ENCODE measurements at places on chromosomes 5 and 9. TPM values are rescaled to one million over a fixed set of nuclear protein-coding genes. Genes with fewer than 3 reads are reported as not detected.

ABCA1 gene
- 26.6 TPM for total RNA-seq

GRCh38 chr9:99895510-99895909, 10.9 kb upstream of the STX17 start:
- no peak for DNase-seq

DNA sequence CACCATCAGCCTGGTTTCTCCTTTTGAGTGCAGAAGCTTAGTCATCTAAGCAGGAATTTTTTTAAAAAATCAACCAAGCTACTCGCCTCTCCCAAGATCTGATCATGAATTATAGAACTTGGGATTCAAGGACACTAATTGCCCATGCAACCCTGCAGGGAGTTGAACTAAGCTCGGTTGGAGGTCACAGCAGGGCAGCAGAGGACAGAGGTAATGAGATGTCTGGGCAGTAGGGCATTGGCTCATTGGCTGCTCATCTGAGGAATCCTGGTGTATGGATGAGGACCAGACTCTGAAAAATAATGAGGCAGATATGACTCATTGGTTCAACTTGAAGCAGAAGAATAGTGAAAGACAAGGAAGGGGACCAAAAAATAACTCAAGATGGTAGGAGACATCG, 111.8 kb upstream of the TLE1 start:
- no peak for DNase-seq

GRCh38 chr9:114465906-114466900, 39.1 kb downstream of the WHRN start:
- no peak for DNase-seq

GRCh38 chr5:167961731-167962130, 329.7 kb upstream of the WWC1 start:
- DNase-seq = no peak

- no peak for DNase-seq
Measured at GRCh38 chr5:1322955-1323802, 21.7 kb downstream of the CLPTM1L start.

FOXD4L5 gene
- 0.51 TPM for total RNA-seq

SLC1A3 gene
- total RNA-seq = 1.3 TPM

GRCh38 chr9:108074900-108075299, 585.3 kb upstream of the KLF4 start:
- DNase-seq = no peak

FCHO2 gene
- total RNA-seq = 22.5 TPM

DNA sequence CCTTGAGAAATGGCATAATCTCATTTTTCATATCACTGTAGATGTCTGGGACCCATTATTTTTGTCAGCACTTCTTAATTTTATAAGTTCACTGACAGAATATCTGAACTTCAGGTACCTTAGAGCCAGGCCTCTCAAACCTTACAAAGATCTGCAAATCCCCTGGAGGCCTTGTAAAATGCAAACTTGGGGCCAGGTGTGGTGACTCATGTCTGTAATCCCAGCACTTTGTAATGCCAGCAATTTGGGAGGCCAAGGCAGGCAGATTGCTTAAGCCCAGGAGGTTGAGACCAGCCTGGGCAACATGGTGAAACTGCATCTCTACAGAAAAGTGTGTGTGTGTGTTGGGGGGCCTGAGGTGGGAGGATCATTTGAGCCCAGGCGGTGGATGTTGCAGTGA, 30.8 kb downstream of the RASGRF2 start:
- no peak for DNase-seq

PHYHD1 gene
- total RNA-seq = 3.4 TPM

GRCh38 chr5:77225531-77225930, 15.1 kb downstream of the PDE8B start:
- no peak for DNase-seq

GRCh38 chr9:129201866-129202265, 23.8 kb upstream of the IER5L start:
- no peak for DNase-seq

DNA sequence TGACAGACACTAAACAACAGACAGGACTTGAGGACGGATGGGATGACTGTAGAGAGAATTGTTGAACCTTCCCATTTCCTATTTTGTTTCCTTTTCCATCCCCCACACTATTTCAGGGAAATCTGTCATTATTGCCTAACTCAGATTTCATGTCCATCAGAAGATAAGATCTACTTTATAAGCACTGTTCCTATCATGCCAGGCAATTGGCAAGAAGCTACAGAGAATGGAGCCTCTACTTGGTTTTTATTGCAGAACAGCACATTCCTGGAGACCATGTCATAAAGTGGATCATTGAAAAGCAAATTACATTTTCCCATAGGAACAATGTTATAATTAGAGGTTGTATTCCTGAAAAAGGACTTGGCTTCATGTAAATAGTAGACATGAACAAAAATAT, 173.7 kb upstream of the KIF2A start:
- no peak for DNase-seq

DNA sequence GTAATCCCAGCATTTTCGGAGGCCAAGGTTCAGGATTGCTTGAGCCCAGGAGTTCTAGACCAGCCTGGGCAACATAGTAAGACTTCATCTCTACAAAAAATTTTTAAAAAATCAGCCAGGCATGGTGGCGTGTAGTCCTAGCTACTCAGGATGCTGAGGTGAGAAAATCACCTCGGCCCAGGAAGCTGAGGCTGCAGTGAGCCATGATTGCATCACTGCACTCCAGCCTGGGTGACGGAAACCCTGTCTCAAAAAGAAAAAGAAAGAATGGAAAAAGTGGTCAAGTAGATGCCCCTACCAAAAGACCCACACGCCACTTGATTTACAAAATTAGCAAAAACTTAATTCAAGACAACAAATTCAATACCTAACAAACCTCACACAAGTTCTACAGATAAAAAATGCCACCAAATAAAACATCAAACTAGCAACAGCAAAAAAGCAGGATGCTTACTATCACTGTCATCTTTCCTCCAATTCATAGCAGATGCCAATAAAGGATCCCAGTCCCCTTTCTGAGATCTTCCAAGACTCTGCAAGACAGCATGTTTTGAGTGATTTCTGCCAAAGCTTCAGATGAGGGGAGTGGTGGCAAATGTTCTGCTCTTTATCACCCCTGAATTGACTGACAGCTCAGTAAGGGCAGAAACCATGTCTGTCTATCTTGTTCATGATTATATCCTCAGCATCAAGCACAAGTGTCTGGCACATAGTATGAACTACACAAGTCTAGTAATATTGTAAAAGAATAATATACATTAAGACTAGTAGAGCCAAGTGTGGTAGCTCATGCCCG, 34.2 kb upstream of the TESK1 start:
- DNase-seq = no peak

GRCh38 chr9:129783516-129784361, 19.2 kb upstream of the TOR1B start:
- DNase-seq = no peak

EDIL3 gene
- total RNA-seq = 604 TPM

- DNase-seq = no peak
Measured at GRCh38 chr5:25006734-25007133, 362.0 kb upstream of the CDH10 start.

DNA sequence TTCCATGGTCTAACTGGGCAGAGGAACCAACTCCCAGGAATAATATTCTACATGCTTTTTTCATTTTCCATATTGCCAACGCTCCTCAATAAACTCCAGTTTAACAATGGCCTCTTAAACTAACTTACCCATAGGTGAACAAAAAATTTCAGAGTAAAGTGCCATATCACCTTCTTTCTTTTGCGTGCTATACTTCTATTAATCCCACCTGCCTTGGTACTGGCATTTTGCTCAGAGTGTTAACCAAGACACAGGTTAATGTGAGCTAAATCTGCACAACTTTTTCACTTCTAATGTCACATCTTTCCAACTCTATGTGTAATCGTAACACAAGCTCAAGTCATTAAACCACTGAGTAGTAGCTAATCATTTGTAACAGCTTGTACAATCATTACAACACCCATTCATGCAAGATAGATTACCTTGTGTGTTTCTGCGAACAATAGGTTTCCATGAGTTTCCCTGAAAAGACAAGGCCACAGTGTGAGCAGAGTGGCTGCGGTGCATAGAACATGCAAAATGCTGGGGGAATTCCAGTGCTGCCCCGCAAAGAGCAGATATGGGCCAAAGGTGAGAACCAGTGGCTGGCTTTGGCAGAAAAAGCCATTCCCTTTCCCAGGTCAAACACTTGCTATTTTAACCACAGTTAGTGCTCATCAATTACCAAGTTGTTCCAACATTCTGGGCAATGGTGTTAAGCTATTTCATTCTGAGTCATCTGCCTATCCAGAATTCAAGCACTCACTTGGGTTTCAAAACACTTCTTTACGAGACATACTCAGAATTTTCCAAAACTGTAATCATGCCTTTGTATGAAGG, 42.8 kb downstream of the TIMD4 start:
- DNase-seq = no peak

SLC25A2 gene
- 0.48 TPM for total RNA-seq

DNA sequence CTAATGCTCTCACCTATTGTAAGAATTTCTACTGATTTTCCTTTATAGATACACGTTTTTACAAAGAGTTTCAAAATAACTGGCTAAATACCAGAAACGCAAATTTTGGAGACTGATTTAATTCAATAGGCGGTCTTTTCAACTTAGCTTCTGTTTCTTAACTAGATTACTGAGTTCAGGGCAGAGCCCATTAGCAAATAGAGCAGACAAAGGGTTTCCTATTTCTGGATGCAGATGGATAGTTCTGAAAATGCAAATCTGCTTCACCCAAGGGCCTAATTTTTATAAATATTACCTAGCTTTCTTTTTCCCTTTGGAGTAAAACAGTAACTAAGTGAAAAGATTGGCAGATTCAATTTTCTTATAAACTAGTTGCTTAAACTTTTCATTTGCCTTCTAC, 13.6 kb upstream of the KIAA1958 start:
- DNase-seq = no peak

ZNF883 gene
- total RNA-seq = 4.5 TPM

GRCh38 chr9:133331221-133331620, 4.8 kb downstream of the SURF6 start:
- DNase-seq = peak; percentile 84

TEX48 gene
- not detected for total RNA-seq

GRCh38 chr5:180910735-180911134, 11.8 kb downstream of the BTNL8 start:
- no peak for DNase-seq
